Left hindlimb (tissue), 1 donor: ENCODE measurements at places on chromosomes 3 and 15.
A peak's percentile ranks its signal among the peaks of the same experiment; 100 is the strongest.

DNA sequence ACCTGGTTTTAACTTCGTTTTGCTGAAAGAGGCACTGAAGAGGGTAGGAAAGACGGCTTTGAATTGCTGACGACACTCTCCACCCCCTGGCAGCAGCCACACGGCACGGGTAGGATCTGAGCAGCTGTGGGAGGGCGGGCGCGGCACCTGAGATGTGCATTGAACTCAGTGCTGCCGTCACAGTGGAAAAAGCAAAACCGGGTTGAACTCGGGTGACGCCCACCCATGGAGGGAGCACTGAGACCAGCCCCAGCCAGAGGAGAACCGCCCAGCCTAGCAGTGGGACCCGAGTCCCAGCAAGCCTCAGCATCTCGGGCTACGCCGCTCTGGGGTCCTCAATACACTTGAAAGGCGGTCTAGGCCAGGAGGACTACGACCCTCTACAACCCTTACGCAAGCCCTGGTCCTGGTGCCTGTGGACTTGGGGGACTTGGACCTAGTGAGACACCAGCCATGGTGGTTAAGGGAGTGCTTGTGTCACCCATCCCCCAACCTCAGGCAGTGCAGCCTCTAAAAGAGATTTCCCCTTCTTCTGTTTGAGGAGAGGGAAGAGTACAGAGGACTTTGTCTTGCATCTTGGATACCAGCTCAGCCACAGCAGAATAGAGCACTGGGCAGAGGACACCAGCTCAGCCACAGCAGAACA is 50.0 kb upstream of the RPL35A start:
- DNase-seq = no peak

DNA sequence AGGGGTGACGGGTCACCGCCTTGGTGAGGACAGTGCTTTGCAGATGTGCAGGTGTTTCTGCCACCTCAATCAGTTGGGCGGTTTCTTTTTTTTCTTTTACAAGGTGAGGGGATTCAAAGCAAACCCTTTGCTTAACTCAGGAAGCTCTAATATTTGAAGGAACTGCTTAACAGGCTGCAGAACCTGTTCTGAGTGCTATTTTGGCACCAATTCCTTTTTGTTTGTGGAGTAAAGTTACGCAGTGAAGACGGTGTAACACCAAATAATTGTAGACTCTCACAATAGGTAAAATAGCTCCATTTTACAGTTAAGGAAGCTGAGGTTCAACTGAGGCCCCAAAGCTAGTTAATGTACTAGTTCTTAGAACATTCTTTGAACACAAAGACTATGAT is 6.6 kb downstream of the GHRL start:
- no peak for DNase-seq

GRCh38 chr3:118000219-118000618 is 1034.4 kb downstream of the IGSF11 start:
- no peak for DNase-seq

DNA sequence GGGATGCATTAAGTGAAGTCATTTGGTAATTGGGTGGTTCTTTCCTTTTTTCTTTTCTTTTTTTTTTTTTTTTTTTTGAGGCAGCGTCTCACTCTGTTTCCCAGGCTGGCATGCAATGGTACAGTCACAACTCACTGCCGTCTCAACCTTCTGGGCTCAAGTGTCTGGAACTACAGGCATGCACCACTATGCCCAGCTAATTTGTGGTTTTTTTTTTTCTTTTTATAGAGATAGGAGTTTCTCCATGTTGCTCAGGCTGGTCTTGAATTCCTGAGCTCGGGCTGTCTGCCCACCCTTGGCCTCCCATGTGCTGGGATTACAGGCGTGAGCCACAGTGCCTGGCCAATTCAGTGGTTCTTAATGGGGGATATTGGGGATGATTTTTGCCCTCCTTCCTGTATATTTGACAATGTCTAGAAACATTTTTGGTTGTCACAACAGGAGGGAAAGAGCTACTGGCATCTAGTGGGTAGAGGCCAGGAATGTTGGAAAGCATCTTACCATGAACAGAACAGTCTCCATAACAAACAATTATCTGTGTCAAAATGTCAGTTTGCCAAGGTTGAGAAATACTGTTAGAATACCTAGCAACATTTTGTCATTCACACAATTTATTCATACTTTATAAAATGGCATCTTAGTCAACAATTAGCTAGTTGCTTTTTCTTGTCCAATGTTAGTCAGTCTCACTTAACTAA is 79.4 kb upstream of the CNTN3 start:
- no peak for DNase-seq

DNA sequence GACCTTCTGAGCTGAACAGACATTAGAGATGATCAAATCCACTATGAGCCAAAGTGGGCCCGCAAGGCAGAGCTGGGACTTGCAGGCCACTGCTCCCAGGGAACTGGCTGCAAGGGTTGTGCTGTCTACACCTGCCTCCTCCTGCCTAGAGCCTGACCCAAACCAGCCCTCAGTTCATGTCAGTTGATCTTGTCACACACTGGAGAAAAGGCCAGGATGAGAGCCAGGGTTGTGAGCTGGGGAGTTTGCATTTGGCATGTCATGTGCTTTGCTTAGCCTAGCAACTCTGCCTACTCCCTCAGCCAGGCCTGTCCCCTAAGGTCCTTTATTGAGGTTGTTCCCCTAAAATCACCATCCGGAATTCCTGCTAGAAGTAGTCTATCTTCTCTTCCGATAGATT is 67.8 kb downstream of the RAB11A start:
- DNase-seq = no peak

- no peak for DNase-seq
Observed at GRCh38 chr15:100780208-100780800, 99.3 kb upstream of the ALDH1A3 start.

- DNase-seq = no peak
Observed at GRCh38 chr15:88490036-88490435, 22.5 kb downstream of the MRPS11 start.

DNA sequence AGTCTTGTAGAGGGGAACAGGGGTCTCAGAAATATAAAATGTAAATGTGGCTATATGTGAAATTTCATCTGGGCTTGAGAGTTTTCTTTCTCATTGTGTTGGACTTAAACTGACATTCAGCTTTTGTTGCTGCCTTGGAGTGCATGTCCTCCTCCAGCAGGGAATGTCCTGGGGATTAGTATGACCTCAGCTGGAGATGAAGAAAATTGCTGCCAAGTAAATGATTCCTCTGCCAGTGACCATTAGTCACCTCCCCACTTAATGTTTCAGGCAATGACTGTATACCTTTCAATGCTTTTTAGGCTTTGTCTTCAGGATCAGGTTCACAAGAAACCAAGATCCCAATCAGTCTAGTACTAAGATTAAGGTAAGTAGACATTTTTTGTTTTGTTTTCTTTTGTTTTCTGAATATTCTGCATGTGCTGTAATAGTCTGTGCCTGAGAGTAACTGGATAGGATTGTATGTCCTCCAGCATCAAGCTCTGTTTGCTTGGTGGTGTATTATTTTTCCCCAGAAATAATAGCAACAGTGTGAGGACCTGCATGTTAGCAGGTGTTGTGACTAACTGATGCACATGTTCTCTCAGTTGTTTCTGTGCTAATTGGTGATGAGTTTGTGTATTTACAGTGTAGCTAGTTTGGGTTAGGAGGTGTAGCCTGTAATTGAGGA is 18.1 kb upstream of the SLC22A13 start:
- no peak for DNase-seq

- DNase-seq = no peak
Observed at GRCh38 chr15:41498657-41499056, 5.0 kb downstream of the ITPKA start.

- DNase-seq = peak; percentile 83
Observed at GRCh38 chr3:64073158-64073761, 50.0 kb upstream of the PSMD6 start.

GRCh38 chr3:69932087-69932486 is 67.4 kb upstream of the SAMMSON start:
- no peak for DNase-seq

- DNase-seq = no peak
Observed at GRCh38 chr15:63572749-63573464, 24.3 kb upstream of the FBXL22 start.

GRCh38 chr3:36895496-36896409 is 49.1 kb downstream of the TRANK1 start:
- DNase-seq = no peak

DNA sequence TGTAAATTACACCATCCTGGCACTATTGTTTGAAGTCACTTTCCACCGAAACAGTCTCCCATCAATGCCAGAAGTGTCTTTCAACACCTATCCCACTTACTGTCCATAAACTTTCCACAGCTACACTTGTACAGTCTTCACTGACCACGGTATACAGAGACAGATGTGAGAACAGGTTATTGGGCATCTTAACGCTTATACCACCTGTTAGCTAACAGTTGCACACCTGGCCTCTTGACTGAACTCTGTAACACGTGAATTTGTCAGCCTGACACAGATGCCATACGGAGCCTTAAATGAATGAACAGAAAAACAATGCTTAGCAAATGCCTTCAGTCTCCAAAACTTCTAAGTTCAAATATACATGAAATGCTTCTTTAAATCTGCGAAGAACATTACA is 440.5 kb downstream of the SHQ1 start:
- no peak for DNase-seq

GRCh38 chr3:7520593-7520992 is 659.7 kb downstream of the GRM7 start:
- DNase-seq = no peak

GRCh38 chr3:150069633-150070032 is 98.9 kb upstream of the PFN2 start:
- no peak for DNase-seq

DNA sequence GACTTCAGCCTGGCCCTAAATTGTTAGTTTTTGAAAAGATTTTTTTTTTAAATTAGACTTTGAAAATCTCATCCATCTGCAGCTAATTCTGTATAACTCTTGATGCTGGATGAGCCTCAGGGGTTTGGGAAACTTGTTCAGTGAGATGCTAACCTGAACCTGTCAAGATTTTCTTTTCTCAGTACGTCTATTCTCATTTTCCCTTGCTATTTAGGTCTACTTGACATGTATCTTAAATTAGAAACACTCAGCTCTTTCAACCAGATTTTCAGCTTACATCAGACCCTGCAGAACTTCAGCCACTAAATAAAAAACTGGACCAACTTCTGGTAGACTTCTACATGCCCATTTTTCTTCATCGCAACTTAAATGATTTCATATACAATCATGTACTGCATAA is 61.4 kb downstream of the MFSD1 start:
- DNase-seq = no peak

DNA sequence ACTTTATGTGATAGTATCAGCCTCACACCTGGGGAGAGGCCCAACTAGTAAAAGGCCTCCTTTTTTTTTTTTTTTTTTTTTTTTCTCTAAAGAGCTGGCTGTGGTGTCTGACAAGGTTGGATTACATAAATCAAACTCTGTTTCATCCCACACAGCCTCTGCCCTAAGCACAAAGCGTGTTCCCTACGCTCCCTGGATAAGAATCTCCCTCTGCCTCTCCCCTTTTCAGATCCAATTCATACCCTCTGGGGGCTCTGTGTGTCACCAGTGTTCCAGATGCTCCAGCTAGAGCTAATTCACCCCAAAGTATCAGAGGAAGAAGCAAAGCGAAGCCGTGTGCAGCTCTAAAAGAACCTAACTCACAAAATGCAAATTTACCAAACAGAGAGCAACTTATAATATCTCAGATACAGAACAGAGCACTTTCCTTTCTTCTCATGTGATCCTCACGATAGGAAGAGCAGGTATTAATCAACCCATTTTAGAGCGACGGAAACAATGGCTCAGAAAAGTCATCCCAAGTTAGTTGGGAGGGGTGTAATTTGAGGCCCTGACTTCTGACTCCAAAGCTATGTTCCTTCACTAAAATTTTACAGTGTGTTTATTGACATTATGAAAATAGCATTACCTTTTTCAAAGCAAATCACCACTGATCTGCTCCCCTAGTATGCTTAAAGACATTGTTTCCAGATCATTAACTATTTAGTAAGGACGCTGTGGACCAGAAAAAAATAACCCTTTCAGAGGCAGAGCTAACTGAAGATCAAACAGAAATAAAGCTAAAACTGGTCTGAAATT is 12.4 kb downstream of the BMF start:
- no peak for DNase-seq

DNA sequence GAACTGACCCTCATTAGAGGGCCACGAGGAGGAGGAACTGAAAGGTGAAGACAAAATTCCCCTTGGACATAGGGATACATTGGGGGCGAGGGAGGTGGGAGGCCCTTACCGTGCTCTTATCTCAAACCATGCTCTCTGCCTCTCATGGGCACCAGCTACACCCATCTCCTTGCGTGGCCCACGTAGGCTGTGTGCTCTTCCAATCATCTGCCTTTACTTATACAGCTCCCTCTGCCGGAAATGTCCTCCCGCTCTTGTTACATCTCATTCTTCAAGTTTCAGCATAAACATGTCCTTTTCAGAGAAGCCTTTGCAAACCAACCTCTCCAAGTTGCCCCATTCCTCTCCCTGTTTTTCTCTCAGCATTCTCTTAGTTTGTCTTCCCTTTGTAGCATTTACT is 307.8 kb upstream of the PROK2 start:
- no peak for DNase-seq

DNA sequence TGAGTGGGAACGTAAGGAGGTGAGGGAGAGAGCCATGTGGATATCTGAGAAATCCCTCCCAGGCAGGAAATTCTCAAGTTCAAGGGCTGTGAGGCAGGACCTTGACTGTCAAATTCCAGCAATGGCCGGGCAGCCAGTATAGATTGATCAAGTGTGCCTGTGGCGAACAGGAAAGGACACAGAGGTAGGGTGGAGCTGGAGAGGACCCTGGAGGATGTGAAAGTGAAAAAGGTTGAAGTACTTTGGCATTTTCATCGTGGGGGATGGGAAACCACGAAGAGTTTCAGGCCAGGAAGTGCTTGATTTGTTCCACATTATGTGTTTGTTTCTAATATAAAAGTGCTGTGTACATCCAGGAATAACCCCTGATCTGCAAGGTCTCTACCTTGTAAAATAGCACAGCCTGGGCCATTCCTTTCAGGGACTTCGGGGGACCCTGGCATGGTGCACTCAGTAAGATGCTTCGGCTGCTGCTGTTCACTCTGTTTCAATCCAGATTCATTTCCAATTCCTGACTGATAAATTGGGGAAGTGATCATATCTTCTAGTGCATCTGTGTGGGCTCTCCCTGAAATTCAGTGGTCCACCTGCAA is 156.6 kb downstream of the MCTP2 start:
- DNase-seq = no peak

DNA sequence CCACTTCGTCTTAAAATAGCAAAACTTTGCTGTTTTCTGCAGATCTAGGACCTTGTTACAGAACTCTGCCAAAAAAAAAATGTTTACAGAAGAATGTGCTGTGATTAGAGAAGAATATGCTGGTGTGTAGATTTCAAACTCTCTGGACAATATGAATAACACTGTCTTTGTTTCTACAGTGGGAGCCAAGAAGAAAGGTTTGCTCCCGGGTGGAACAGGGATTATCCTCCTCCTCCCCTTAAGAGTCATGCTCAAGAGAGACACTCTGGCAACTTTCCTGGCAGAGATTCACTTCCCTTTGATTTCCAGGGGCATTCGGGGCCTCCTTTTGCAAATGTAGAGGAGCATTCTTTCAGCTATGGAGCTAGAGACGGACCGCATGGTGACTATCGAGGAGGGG is 27.3 kb downstream of the RBM6 start:
- no peak for DNase-seq

DNA sequence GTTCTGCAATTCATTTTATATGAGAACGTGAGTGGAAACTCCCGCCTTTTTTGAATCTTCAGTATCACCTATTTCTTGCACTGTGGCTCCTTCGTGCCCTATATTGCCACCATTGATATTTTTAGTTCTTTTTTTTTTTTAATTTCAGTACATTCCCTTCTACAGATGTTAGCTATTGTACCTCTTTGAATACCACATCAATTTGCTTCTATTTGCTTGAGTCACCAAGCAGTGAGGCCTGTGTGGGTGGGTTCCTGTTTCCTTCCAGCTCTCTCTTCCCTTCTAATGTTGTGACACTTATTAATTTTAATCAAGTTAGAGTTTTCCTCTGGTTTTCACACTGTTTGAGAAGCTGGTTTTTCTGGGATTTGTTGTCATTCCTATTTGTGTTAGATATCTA is 8.7 kb downstream of the HACD2 start:
- DNase-seq = no peak
